Small intestine (tissue), 16 donors: ENCODE measurements at places on chromosomes 1 and 21. TPM values are rescaled to one million over a fixed set of nuclear protein-coding genes. Genes with fewer than 3 reads are reported as not detected.

Gene MYBPH
- not detected for polyA plus RNA-seq

DNA sequence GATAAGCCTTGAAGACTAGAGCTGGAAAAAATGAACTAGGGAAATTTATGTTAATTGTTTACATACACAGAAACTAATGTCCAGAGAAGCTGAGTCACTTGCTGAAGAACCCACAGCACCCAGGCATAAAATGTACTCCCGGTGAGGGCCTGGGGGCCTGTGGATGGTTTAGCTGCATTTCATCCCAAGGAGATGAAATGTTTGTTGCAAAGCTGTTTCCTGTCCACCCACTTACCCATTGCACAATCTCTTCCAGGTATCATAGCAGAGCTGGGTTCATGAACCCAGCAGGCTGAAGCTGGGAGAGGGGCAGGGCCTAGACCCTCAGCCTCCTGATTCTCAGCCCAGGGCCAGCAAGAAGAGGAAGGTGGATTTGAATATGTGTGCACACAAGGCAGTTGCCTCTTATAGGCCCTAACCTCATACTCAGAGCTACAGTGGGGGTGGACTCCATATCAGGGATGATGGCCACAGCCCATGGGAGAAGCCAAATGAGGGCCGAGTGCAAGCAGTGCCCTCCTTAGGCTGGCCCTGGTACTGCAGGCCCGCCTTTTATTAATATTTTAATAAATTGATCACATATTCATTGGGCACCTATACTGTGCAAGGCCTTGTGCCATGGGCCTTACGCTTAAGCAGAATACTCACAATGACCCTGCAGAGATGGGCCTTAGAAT, 110.8 kb downstream of the LACTBL1 start:
- H3K27me3 ChIP-seq, result no peaks in the 10 kb centered on the region
- peak; percentile 46 for DNase-seq
- H3K4me1 ChIP-seq, result no peaks in the 10 kb centered on the region

DNA sequence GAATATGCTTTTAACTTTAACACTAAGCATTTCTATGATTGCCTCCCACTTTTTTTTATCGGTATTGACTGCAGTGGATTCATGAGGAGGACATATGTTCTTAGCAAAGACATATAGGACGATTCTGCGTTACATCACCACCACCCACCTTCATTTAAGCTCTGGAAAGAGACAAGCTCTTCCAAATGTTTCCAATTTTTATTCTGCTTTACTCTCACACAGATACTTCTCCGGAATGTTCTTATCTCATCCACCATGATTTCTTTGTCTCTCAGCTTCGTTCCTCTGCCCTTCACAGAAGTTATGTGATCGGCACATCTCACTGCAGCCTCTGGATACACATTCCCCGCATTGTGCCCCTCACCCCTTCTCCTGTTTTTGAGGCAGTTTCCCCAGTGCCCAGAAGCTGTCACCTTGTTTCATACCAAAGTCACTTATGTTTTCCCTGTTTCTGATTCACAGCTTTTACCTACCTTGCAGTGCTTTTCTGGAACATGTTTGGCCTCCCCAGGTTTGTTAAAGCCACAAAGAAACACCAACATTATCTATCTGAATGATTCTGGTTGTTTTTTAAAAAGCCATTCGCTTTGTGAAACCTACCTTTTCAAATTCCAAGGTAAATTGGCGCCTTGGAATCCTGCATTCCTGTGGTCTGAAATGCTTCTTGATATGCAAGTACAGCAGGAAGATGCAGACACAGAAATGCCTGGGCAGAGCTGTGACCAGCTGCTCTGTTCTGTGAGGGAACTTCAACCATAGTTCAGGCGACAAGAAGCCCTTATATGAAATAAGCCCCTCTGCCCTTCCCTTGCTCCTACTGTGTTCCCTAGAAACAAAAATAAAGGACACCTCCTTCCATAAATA, 1020.2 kb downstream of the TTLL7 start:
- DNase-seq, result no peak
- no peaks in the 10 kb centered on the region for H3K27me3 ChIP-seq
- H3K4me1 ChIP-seq, result no peaks in the 10 kb centered on the region
- H3K4me3 ChIP-seq, result no peak overlapping the region
- no peaks in the 10 kb centered on the region for H3K36me3 ChIP-seq

GRCh38 chr1:239976130-239976968, 115.3 kb upstream of the FMN2 start:
- no peaks in the 10 kb centered on the region for H3K27me3 ChIP-seq
- H3K4me3 ChIP-seq, result no peak overlapping the region
- no peaks in the 10 kb centered on the region for H3K36me3 ChIP-seq
- H3K4me1 ChIP-seq, result no peaks in the 10 kb centered on the region
- DNase-seq, result peak; percentile 70

- DNase-seq, result no peak
- peaks cover 94% of the 10 kb centered on the region for H3K36me3 ChIP-seq
- no peak overlapping the region for H3K27ac ChIP-seq
These were observed 96.3 kb downstream of the ARHGEF10L start for GRCh38 chr1:17635811-17636210.

- no peak for DNase-seq
- peaks cover 2% of the 10 kb centered on the region for H3K4me1 ChIP-seq
- peak overlapping the region; percentile 82 for H3K27ac ChIP-seq
These were observed 16.2 kb upstream of the PDXK start for GRCh38 chr21:43702785-43703034.

- no peaks in the 10 kb centered on the region for H3K4me1 ChIP-seq
- H3K27me3 ChIP-seq, result no peaks in the 10 kb centered on the region
- no peak within 1 kb of the TSS for H3K27ac ChIP-seq
- DNase-seq, result peak; percentile 37
- no peak within 1 kb of the TSS for H3K4me3 ChIP-seq
- no peaks in the 10 kb centered on the region for H3K36me3 ChIP-seq
These were observed at the start of gene PRELP for GRCh38 chr1:203475012-203475981. PRELP (plus strand) TSS chr1:203475806; CDS start chr1:203483185, 7,379 bp downstream.
